CD4-positive, CD25-positive, alpha-beta regulatory T cell (primary cell): ENCODE measurements at places on chromosomes 4 and X. TPM values are rescaled to one million over a fixed set of nuclear protein-coding genes. Genes with fewer than 3 reads are reported as not detected.

Gene STPG2
- 0.39 TPM for total RNA-seq

Gene PAGE1
- total RNA-seq = not detected

Gene SHISA3
- not detected for total RNA-seq

Gene ATOH1
- total RNA-seq = not detected

Gene CTPS2
- 4.5 TPM for total RNA-seq

DNA sequence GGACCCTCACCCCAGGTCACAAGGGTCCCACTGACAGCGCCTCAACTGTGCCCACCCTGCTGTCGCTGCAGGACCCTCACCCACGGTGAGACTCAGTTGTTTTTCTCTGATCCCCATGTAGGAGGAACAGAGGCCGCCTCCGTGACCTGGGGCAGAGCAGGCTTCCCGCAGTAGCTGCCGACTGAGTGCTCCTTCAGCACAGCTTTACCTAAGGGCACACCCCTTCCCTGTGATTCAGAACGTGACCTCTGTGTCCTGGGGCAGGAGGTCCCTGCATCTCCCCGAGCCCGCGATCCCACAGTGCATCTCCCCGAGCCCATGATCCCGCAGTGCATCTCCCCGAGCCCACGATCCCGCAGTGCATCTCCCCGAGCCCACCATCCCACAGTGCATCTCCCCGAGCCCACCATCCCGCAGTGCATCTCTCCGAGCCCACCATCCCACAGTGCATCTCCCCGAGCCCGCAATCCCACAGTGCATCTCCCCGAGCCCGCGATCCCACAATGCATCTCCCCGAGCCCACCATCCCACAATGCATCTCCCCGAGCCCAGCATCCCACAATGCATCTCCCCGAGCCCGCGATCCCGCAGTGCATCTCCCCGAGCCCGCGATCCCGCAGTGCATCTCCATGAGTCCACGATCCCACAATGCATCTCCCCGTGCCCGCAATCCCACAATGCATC, 23.6 kb downstream of the PPP2R3B start:
- no peak for DNase-seq

DNA sequence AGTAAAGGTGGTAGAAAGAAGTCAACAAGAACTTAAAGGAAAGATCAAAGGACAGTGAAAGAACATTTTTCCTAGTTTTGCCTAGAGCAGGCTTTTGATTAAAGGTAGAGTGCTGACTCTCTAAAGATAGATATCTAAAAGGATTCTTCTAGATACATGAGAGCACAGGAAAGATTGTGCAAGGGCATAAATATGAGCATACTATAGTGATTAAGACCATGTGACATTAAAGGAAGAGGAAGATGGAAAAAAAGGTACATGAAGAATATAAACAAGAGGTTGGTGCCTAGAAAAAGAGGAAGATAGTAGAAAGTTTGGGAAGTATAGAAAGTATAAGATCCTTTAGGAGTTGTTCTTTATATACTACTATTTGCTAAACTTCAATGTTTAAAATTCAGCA, 26.1 kb upstream of the TET2 start:
- no peak for DNase-seq
